Jurkat, Clone E6-1 (cell line): ENCODE measurements at places on chromosomes 1 and 21.

GRCh38 chr1:25562101-25562927 lies 18.9 kb downstream of the LDLRAP1 start:
- DNase-seq = peak; percentile 90

DNA sequence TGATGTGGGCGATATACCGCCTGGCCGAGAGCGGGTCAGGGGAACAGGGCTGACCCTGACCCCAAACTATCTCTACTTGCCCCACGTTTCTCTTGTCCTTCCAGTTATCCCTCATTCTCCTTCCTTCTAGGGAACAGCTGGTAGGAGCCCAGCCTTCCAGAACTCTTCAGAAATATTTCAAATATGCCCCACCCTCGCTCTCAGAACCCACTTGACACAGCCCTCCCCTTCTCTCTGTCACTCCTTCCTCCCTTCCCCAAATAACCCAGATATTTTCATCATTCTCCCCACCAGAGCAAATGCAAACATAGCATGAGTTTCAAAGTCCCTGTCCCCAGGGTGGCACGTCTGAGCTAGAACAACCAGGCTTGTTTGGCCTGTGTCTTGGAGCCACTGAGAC lies 1.1 kb downstream of the CACNA1S start:
- no peak for DNase-seq

DNA sequence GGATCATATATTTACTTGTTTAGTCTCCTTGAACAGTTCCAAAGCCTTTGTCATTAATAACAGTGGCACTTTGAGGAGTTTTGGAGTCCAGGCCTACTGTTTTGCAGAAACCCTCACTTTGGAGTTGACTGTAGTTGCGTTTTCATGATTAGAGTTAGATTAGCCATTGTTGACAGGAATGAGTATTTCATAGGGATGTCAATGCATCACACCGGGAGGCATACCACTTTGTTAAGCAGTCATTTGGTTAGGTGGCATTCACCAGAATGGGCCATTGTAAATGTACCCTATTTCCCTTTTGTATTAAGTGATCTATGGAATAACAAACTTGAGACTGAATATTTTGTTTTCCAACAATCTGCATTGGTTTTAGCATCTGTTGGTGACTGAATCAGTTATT lies 11.8 kb downstream of the MRPS6 start:
- DNase-seq = no peak

- no peak for DNase-seq
Observed at GRCh38 chr21:45855248-45855811, 126.2 kb upstream of the COL6A1 start.
